RCC 7860 (cell line): ENCODE measurements at places on chromosomes 13 and 19.

DNA sequence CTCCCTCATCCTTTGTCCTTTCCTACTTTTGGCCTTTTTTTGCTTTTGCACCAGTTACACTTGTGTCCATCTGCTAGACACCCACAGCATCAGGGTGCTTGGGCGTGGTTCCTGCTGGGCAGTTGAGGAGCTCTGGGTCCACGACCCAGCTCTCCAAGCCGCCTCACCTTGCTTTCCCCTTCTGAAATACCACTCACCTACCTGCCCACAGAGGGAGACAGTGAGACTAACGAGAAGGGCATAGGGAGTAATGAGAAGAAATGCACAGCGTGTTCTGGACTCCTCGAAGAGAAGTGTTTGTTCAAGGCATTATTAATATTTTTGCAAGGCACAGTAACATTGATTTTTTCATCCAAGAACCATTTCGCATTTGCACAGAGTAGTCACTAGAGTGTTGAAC, 92.9 kb downstream of the DNAJC15 start:
- no peak for DNase-seq

- no peak for DNase-seq
Measured at GRCh38 chr13:34179481-34179880, 361.5 kb downstream of the RFC3 start.

DNA sequence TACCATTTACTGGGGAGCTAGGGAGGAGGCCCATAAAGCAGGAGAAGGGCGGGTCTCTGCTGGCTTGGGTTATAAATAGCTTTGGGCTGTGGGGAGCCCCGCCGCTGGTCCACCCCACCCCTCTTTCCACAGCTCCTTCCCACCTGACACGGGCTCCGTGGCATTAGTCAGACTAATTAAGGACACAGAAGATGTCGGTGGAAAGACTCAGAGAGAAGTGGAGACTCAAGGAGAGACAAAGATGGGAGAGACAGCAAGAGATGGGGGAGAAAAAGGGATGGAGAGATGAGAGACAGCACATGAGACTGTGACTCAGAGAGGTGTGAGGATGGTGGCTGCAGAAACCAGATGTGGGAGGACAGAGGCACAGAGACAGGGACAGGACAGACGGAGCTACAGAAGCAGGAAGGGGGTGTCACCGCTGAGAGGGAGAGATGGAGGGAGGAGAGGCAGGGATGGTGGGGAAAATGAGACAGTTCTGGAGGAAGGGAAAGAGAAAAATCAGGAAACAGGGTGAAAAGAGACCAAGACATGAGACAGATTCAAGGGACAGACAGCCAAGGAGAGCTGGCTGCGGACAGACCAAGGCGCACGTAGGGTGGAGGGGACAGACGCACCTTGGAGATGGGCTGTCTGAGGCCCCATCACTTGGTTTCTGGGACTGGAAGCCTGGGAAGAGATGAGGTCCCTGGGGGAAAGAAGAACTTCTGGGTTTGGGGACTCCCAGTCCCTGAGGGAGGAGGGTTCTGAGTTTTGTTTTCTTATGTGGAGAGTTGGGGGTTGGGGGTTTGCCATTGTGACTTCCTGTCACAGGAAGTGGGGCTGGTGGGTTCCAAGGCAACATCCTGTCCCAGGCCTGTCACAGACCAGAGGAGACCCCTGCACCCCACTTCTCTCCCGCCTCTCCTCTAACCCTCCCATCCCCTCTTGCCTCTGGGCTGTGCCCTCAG, 4.1 kb downstream of the ARHGEF1 start:
- no peak for DNase-seq

- no peak for DNase-seq
Measured at GRCh38 chr19:49792829-49793560, 20.1 kb downstream of the FUZ start.

GRCh38 chr19:21264416-21264815, 64.8 kb downstream of the ZNF708 start:
- DNase-seq = no peak

- no peak for DNase-seq
Measured at GRCh38 chr19:50647879-50648615, 1.2 kb upstream of the C19orf81 start.

GRCh38 chr13:98105929-98106336, 37.0 kb upstream of the FARP1 start:
- DNase-seq = no peak

GRCh38 chr19:1840541-1841115, 7.7 kb downstream of the REXO1 start:
- no peak for DNase-seq

DNA sequence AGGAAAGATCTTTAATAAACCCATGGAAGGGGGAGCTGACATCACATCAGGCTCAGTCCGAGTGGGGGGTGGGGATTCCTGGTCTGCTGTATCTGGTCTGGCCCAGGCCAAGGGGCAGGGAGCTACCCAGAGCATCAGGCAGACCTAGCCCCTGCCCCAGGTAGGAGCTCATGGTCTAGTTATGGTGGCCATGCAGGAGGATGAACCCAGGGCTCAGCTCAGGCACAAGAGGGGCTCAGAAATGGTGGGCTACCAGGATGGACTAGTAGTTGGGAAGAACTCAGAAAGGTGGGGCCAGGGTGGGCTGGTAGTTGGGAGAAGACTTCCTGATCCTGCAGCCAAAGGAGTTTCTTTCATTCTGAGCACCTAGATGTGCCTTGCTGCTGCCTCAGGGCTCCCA, 14.3 kb downstream of the VSTM2B start:
- DNase-seq = no peak

GRCh38 chr13:96243376-96243775, 153.5 kb downstream of the HS6ST3 start:
- DNase-seq = no peak

GRCh38 chr19:8665468-8666213, 33.0 kb downstream of the ACTL9 start:
- DNase-seq = no peak

GRCh38 chr19:34220472-34221063, 33.8 kb upstream of the GARRE1 start:
- DNase-seq = no peak

DNA sequence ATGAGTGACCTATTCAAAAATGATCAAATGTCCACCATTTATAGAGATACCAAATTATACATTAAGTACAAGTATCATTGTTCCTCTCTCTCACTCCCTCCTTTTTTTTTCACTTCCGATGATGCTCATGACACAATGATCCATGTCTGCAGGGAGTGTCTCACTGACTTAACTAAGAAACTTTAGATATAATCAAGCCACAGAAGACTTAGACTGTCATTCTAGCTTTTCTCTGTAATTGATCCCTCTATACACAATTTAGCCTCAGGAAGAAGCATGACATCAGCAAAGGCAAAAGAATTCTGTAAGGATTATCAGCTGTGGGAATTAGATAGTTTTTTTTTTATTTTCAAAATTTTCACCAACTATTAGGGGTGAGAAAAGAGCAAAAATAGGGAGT, 734.9 kb upstream of the PCDH9 start:
- DNase-seq = no peak

- DNase-seq = no peak
Measured at GRCh38 chr19:29665826-29666577, 741 bp downstream of the PLEKHF1 start.

- peak; percentile 44 for DNase-seq
Measured at GRCh38 chr19:11355160-11356073, at the start of gene PLPPR2. TSS of gene PLPPR2 (plus strand) at chr19:11355432. CDS start at chr19:11357674, 2,242 bp downstream.

- no peak for DNase-seq
Measured at GRCh38 chr13:52931131-52931530, 82.7 kb upstream of the PCDH8 start.

- DNase-seq = no peak
Measured at GRCh38 chr13:79528759-79529191, 47.8 kb downstream of the NDFIP2 start.

DNA sequence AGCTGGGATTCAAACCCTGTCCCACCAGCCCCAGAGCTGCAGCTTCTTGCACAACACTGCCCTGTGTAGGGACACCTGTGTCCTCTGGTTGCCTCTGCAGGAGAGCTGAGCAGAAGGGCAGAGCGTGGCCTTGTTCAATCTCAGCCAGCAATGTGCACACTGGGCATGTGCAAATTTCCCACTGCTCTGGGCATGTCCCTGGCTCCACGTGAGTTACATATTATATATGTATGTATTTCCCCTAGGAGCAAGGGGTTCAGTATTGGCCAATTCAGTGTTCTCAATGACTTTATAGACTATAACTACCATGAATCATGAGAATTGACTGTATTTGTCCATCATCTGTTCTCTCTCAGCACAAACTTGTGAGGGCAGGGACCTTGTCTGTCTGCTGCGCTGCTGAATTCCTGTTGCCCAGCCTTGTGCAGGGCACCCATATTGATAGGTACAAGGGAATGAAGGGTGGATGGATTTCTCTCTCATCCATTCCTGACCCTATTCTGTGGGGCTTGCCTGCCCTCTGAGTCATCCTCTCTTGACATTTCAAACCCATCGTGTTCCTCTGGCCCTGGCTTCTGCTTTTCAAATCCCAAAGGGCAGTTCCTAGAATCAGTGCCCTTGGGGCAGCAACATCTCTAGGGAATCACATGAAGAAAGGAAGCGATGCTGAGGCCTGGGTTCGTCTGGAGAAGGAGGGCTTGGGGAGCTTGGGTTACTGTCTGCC, 69.7 kb downstream of the ERICH6B start:
- DNase-seq = no peak

DNA sequence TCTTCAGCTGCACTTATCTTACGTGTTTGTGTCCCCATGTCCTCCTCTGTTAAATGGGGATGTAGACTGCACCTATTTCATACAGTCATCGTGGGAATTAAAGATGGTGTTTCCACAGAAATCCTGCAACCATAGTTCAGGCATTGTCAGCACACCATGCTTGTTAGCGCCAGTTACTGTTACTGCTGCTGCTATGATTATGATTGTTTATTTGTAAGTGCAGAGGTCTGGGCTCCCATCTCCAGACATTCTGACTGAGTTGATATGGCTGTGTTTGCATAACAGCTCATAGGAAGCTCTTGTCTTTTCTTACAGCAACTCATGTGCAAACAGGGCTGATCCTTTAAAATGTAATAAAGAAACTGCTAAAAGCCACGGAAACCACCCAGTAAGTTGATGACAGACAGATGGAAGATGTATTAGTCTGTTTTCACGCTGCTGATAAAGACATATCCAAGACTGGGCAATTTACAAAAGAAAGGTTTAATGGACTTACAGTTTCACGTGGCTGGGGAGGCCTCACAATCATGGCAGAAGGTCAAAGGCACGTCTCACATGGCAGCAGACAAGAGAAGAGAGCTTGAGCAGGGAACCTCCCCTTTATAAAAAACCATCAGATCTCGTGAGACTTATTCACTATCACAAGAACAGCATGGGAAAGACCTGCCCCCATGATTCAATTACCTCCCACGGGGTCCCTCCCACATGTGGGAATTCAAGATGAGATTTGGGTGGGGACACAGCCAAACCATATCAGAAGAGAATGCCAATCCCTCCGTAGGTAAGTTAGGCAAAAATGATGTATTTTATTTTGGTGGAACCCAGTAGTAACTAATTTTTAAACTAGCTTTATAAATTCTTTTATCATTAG, 1.6 kb downstream of the ZSCAN5A start:
- DNase-seq = no peak

DNA sequence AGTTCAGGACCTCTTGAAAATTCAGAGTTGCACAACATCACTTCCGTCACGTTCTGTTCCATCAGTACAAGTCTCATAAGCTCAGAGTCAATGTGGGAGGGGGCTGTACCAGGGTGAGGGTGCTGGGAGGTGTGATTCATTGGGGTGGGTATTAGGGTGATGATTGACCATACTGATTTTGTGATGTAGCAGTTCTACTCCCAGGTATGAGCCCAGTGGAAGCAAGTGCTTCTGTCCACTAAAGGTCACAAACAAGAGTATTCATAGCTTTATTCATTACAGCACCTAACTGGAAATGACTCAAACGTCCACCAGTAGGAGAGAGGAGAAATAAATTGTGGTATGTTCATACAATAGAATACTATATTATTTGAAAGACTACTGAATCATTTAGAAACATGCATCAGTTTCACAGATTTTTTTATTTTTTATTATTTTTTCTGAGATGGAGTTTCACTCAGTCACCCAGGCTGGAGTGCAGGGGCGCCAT, 12.1 kb upstream of the UPF3A start:
- DNase-seq = no peak

DNA sequence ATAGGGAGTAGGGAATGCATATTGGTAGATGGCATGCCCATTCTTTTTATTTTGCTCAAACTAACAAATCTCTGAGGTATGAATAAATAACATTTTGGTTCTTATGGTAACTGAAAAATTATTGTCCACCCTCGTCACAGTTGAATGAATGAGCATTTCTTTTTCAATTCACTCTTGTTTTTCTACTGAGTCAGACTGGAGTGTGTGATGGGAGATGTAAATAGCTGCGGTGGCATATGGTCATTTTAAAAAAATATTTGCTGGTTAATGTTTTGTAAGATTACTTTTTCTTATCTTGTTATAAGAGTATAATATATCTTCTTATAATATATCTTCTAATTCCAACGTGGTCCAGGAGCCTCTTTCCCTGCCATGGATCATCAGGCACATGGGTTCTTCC, 586.5 kb downstream of the SLITRK5 start:
- peak; percentile 60 for DNase-seq

DNA sequence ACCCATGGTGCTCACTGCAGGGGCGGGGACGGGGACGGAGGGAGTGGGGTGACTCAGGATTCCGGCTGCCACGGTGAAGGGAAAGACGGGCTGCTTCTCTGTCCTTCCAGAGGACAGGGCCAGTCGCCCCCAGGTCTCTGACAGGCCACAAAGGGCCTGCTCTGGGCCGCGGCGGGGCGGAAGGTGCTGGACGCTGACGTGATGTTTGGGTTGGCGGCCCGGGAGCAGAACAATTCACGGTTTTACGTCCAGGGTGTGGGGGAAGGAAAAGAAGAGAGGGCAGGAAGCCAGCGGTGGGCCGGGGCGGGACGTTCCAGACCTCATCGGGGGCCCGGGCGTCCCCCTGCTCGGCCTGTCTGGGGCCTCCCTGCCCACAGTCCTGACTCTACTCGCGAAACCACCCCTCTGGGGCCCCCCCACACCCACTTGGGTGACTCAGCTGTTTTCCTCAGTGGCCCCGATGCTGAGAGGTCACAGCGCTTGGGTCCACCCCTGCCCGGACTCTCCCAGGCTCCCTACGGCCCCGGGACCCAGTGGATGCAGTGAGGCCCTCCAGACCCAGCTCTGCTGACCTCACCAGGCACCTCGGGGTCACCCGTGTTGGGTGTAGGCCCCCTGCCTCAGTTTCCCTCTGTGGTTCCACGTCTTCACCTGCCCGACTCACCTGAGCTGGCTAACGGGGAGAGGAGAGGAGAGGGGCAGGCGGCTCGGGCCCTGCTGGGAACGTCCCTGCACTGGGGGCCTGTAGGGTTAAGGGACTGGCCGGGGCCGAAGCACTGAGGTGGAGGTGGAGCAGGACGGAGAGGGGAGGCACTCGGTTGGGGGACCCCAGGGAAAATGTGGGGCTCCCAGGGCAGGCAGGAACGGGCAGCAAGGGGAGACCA, 29.2 kb downstream of the PIP5K1C start:
- DNase-seq = no peak

- DNase-seq = no peak
Measured at GRCh38 chr13:98538876-98539275, 38.0 kb downstream of the STK24 start.

- DNase-seq = no peak
Measured at GRCh38 chr13:106118996-106119395, 416.5 kb downstream of the EFNB2 start.
